Activated naive CD4-positive, alpha-beta T cell treated with anti-CD3 and anti-CD28 coated beads for 36 hours (primary cell): ENCODE measurements at places on chromosomes 3 and 15. TPM values are rescaled to one million over a fixed set of nuclear protein-coding genes. Genes with fewer than 3 reads are reported as not detected.

- peak; percentile 57 for DNase-seq
These were observed 57.4 kb upstream of the BDH1 start for GRCh38 chr3:197613199-197613598.

- no peak for DNase-seq
These were observed 477.6 kb downstream of the RAP2B start for GRCh38 chr3:153639631-153640030.

DNA sequence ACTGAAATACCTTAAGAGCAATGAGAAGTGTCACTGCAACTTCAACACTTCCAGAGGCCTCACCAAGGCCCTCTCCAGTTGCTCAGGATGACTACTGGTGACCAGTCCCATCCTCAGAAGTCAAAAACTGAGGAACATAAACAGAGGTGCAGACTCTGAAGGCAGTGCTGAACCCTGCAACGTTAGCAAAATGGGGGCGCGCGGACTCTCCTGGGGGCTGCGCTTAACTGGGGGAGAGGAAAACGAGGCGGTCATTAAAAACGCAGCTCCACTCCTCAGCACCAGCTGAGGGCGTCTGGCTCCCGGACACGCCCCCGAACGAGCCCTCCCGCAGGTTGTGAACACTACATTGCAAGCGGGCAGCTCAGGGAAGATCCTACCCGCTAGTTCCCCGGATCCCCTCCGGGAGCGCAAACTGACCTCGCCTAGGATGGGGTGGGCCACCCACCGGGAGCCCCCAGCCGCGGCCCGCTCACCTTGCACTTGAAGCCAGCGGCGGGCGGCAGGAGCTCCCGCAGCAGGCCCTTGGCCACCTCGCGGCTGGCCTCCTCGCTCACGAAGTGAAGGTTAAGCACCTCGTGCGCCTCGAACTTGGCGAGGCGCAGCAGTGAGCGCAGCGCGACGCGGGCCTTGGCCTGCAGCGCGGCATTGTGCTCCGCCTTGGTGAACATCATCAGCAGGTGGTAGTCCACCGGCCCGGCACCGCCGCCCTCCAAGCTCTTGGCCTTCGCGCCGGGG lies 711 bp downstream of the XXYLT1 start:
- DNase-seq = peak; percentile 53

GRCh38 chr3:61111825-61112224 lies 139.4 kb downstream of the FHIT start:
- DNase-seq = peak; percentile 29

DNA sequence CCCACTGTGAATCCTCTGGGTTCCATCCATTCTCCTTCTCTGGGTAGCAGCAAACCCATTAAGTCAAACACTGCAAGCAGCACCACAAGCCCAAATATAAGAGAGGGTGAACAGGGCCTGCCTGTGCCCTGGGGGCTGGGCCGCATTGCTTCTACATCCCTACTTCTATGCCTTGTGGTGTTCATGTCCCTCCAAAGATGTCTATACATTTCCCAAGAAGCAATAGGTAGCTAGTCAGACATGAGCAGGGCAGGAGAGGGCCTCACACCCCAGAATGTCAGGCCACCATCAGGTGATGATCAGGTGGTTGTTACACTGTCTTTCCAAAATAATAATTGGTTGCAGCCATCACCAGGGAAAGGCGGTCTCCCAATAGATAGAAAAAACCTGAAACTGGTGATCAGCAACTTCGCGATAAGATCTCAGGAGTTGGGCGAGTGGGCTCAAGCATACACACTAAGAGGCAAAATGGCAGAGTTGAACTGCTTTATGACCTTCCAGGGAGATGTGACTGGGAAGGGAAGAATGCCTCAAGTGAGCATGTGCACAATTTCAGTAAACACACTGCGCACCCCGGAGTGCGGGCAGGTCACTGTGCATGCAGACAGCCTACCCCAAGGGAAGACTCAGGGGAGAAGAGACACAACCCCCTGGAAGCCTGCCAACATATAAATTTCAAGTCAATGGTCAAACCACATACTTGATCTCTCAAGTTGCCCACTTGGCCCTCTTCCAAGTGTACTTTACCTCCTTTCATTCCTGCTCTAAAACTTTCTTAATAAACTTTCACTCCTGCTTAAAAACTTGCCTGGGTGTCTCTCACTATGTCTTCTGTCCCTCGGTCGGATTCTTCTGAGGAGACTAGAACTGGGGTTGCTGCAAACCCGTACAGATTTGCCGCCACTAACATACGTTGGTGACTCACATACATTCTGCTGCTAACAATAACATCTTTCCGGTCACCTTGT lies 39.9 kb downstream of the KLF15 start:
- no peak for DNase-seq

GRCh38 chr3:48990636-48991469 lies 812 bp downstream of the P4HTM start:
- peak; percentile 47 for DNase-seq

DNA sequence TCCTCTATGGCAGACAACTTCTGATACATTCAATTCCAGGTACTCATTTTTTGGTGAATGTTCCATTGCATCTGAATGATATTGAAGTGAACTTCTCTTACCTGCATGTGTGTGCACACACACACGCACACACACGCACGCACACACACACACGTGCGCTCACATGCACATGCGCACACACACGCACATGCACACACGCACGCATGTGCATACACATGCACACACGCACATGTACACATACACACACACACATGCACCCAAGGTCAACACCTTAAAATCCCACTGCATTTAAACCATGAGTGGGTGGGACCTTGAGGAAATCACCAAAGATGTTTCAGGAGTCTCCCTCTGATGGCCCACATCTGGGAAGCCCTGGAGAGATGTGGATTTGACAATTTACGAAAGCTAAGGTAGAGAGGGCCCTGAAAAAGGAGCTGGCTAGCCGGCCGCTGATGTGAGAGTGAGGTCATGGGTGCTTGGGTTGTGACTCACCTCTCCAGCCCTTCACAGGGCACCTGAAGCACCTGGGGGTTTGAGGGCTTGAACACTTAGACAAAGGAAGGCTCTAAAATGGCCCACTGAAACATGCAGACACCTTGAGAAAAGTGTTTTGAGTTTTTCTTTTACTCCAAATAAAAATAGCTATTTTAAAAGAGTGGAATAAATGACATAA lies 269.1 kb upstream of the LRRFIP2 start:
- DNase-seq = no peak

- DNase-seq = no peak
These were observed 119.6 kb downstream of the TFDP2 start for GRCh38 chr3:142029791-142030190.

DNA sequence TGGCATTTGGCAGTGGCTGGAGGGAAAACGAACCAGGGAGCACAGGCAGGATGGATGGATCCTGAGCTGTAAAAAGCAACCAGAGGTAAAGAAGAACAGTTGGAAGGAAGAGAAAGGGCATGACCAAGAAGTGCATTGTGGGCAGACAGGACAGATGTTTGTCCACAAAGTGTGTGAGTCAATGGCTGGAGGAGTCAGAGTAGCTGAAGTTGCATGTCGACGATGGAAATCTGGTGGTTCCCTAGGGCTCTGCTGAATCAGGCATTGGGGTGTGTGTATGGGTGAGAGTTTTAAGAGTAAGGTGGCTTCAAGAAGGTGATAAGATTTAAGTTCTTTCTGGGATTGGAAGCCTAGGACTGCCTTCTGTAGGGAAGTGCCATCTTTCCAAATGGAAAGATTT lies 214.0 kb upstream of the BHLHE40 start:
- DNase-seq = no peak

- DNase-seq = no peak
These were observed 351.2 kb upstream of the SGO1 start for GRCh38 chr3:20537234-20537633.

DNA sequence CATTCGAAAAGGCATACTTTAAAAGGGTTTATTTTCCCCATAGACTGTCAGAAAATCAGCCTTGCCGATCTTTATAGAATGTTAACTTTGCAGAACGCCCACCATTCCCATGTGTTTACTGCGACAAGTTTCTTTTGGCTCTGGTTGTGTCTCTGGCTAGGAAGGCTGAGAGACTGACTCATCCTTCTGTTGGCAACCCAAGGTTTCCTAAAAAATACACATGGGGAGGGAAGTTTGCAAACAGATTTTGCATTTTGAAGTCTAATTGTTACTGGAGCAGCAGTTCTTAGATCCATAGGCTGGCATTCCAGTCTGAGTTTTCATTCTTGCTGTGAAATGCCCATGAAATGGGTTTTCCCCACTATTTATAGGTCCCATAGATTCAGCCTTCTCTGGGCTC lies 37.9 kb upstream of the MINAR1 start:
- DNase-seq = no peak

DNA sequence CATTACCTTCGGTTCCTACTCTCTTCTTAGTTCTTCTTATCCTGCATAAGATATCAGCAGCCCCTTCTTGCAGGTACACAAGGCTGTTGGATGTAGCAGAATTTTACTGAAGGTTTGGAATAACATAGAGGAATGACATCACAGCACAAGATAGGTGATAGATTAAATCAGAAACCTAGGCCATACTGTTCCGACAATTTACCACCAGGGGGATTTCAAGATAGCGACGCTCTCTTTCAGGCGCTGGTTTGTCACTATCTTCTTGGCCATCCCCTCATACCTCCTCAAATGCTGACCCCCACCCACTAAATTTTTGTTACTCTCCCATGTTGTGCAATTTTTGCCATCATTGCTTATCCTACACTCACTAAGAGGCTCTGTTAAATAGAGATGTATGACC lies 3.5 kb downstream of the SIDT1 start:
- DNase-seq = no peak

DNA sequence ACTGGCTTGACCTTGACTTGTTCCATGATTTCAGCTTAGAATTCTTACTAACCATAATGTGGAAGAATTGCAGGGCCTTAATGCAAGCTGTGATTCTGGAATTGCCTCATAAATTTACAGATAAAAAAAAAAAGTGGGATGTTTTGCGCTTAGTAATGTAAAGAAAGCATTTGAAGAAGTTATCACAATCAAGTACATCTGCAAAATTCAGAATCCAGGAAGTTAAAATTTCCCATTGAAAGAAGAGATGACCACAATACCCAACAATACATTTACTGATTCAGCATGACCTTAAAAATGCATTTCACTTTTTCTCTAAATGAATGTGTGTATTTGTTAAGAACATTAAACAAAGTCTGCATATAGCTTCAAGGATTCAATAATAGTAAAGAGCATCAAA lies 65.1 kb upstream of the CCNL1 start:
- no peak for DNase-seq

DNA sequence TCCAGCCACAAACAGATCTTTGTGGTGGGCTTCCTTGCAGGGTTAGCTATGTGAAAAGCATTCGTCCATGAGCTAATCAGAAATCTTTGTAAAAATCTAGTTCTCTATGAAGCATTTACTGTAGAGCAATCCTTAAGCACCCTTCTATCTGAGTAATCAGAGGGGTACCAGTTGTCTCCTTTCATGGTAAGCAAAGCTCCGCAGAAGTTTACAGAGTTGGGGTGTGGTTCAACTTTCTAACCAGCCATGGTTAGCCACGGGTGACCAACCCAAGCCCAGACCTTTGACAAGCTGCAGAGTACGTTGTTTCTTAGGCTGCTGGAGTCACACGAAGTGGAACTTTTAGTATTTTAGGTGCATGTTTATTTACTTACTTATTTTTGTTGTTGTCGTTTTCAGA lies 77.4 kb downstream of the FLNB start:
- no peak for DNase-seq

Gene RETNLB
- total RNA-seq = not detected

Gene TM4SF18
- not detected for total RNA-seq

Gene TMC3
- total RNA-seq = not detected

Gene XIRP1
- total RNA-seq = 0.62 TPM

Gene WNT5A
- not detected for total RNA-seq

Gene TGM5
- not detected for total RNA-seq

Gene CCK
- total RNA-seq = not detected

Gene FOXB1
- not detected for total RNA-seq

Gene EIF4E3
- 25.2 TPM for total RNA-seq

Gene CNTN6
- not detected for total RNA-seq
